ENCODE measurements at places on chromosomes 12 and 14.

GRCh38 chr12:81329085-81329484, 251.2 kb downstream of the ACSS3 start:
- no peak for DNase-seq

- no peak for DNase-seq
These were observed 7.4 kb downstream of the GLIPR1L1 start for GRCh38 chr12:75341873-75342272.

- DNase-seq: no peak
These were observed 201.2 kb downstream of the FLRT2 start for GRCh38 chr14:85731186-85731585.

DNA sequence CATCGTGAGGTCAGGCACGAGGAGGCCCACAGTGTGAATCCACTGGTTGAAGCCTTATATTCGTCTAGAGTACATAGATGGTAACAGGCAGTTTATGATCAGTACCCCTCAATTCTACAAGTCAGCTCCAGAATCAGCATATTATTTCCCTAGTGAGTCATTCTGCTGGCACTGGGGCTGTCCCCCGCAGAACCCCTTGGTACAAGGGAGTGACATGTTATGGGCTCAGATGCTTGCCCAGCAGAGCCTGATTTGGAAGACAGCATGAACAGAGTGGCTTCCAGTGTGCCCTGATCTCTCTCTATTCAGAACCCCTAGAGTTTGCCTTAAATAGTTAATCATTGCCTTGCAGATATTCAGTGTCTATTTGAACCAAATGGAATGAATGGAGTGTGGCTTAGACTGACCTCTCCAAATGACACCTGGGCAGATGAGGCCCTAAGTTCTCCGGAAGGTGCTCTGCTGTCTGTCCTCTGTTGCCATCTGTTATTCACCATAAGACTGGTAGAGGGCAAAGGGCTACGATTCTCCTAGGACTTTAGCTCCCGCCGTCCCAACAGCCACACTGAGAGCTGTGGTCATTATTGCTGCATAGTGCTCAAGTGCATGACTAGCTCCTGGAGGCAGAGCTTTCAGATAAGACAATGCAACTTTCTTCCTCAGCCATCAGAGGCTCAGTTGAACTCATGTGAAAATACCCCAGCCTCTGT, 41.1 kb downstream of the CACNA2D4 start:
- no peak for DNase-seq

GRCh38 chr12:8603286-8603685, 9.4 kb downstream of the AICDA start:
- no peak for DNase-seq

GRCh38 chr14:66752109-66752508, 244.2 kb downstream of the GPHN start:
- no peak for DNase-seq

- DNase-seq: no peak
These were observed 169.6 kb downstream of the C12orf42 start for GRCh38 chr12:103326190-103326589.

DNA sequence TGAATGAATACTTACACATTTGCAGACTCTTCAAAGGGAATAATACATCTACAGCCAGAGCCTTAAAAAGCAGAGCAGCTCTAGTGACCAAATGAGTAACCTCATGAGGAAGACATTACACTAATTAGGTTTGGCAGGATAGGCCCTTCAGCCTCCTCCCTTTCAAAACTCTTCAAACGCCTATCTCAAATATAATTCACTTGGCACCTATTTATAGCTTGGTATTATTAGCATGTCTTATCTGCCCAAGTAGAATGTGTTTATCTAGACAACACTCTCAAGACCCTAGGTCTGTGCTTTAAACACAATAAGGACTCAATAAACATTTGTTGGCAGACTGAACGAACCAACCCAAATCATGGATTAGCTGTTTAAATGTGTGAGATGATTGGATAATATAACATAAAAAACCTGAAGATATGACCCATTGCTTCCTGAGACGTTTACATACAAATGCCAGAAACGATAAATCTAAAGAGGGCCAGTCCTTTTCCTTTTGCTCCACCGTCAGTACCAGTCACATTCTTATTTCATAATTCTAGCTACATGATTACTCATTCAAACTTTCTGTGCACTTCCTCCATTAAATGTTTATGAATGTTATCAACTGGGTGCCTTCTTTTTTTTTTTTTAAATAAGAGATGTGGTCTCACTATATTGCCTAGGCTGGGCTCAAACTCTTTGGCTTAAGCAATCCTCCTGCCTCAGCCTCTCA, 123.3 kb downstream of the CEP83 start:
- no peak for DNase-seq

- DNase-seq: no peak
These were observed 178.0 kb downstream of the GRIP1 start for GRCh38 chr12:66500841-66501240.

GRCh38 chr14:105163040-105163742, 5.4 kb downstream of the JAG2 start:
- no peak for DNase-seq

DNA sequence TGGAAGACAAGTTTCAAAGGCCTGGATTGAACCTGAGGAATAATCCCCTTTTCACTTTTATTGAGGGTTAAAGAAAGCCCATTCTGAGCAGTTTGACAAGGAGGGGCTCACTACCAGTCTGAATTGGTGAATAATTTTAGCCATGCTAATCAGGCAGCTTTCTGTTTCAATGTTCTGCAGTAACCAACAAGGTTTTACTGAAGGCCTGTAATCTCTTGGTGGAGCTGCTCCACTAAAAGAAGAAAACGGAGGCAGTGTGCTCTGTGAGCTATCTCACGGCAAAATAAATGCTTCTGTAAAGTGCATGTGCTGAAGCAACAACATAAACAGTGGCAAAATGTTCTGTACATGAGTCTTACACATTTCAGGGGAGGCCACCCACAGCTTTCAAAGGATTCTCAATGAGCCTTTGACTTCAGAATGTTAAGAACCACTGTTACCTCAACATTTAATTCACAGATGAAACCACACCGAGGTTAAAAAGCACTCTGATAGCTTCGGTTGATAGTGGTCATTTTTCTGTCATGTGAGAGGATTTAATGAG, 111.2 kb downstream of the LRIG3 start:
- DNase-seq: no peak

DNA sequence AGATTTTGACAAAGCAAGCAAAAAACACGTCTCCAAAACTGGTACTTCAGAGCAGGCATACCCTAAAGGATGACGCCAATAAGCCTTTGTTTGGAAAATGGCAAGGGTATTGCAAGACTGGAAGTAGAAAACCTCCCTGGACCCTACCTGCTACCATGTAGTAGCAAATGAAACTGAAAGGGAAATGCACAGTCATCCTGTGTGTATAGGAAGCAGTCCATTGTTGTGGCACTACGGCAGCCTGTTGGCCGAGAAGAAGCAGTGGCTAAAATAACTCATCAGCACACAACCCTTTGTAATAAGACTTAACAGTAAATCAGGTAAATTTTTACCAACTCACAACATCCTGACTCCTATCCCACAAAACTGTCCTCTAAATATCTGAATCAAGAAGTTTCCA, 386.4 kb downstream of the RGS6 start:
- no peak for DNase-seq

GRCh38 chr14:58607952-58608317, 29.8 kb upstream of the DACT1 start:
- no peak for DNase-seq

- no peak for DNase-seq
These were observed 48.9 kb upstream of the FOS start for GRCh38 chr14:75229661-75230139.

DNA sequence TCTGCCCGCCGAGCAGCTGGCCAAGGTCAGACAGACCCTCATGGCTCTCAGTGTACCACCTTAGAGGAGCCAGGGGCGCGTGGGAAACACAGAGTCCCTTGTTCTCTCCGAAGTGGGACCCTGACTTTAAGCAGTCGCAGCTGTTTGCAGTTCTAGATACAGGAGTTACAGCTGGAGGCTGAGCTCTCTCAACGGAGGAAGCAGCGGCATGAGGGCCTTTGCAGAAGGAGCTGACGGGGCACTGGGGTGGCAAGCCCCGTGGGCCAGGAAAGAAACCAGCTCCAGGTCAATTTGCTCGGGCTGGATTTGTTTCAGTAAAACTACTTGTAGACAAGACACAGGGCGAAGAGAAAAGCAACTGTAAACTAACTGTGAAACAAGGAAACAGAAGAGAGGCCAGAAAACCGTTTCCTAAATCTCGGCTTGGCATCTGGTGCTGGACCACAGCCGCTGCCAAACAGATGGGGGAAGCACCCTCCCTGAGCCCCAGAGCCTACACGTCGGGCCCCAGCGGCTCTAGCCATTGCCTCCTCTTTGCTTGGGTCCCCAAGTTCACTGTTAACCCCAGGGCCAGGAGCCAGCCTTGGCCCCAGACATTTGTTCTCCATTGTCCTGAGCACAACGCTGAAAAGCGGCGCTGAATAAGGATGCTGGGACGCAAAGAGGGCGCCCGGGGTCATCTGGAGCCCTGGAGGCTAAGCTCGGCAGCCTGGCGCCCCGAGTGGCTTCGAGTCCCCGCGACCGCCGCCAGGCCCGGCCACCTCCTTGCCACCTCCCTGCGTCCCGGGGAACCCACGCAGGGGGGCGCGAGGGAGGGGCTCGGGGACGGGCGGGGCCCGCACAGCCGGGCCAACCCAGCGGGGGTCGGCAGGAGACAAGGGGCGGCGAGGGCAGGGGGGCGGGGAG, 914 bp upstream of the PACS2 start:
- DNase-seq: no peak

- DNase-seq: no peak
These were observed at the start of gene KRT78 for GRCh38 chr12:52848661-52849255. Gene KRT78, minus strand, starts transcription at chr12:52848994. Its CDS starts 64 bp downstream, at chr12:52848930.

DNA sequence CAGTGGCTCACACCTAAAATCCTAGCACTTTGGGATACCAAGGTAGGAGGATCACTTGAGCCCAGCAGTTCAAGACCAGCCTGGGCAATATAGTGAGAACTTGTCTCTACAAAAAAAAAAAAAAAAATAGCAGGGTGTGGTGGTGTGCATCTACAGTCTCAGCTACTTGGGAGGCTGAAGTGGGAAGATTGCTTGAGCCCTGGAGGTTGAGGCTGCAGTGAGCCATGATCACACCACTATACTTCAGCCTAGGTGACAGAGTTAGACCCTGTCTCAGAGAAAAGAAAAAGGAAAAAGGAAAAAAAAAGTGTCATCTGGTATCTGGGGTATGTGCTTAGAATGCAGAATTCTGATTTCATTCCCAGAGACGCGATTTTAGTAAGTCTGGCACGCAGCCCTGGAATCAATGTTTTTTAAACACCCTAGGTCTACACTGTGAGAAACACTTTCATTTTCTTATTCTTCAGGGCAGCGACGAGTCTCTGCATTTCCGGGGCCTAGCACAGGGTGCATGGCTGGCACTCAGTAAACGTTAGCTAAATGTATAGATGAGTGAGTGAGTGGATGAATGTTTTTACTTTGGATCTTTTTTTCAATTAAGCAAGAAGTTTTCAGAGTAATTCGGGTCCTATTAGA, 243.8 kb upstream of the PWP1 start:
- DNase-seq: no peak

GRCh38 chr14:98136012-98136789, 1135.8 kb downstream of the BCL11B start:
- no peak for DNase-seq

- no peak for DNase-seq
These were observed 1585.3 kb upstream of the TMEM132C start for GRCh38 chr12:126681676-126682075.

DNA sequence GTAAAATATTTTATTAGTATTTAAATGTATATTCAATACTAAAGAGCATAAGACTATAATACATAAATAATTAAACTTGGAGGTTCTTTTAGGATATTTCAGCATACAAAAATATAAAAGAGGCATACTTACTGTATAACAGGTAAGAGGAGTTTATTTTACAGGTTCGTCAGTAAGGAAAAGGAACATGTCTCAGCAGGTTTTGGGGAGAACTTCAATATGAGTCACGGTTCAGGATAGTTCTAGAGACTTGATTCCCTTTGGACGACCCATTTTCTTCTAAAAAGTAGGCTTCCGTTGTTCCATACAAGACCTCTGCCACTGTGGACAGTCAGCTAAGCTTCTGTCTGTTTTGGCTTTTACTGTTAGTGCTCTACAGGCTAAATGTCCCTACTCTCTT, 181.1 kb downstream of the ALX1 start:
- DNase-seq: no peak

DNA sequence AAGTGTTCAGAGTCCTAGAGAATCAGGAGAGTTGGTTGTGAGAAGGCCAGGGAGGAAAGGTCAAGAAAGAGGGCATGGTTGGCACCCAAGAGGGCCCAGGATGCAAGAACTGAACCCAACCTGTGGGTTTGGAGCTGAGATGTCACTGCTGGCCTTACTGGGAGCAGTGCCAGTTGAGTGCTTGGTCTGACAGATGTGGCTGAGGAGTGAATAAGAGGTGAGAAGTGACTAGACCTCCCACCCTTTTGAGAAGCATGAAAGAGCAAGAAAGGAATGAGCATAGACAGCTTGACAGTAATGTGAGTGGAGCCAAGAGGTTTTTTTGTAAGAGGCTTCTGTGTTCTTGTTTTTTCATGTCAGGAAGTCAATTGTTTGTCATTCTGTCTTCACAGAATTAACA, 95.3 kb downstream of the FGD4 start:
- no peak for DNase-seq

GRCh38 chr12:93645702-93646101, 31.5 kb upstream of the CRADD start:
- no peak for DNase-seq

- DNase-seq: no peak
These were observed 40.9 kb upstream of the VASH1 start for GRCh38 chr14:76720382-76720813.

DNA sequence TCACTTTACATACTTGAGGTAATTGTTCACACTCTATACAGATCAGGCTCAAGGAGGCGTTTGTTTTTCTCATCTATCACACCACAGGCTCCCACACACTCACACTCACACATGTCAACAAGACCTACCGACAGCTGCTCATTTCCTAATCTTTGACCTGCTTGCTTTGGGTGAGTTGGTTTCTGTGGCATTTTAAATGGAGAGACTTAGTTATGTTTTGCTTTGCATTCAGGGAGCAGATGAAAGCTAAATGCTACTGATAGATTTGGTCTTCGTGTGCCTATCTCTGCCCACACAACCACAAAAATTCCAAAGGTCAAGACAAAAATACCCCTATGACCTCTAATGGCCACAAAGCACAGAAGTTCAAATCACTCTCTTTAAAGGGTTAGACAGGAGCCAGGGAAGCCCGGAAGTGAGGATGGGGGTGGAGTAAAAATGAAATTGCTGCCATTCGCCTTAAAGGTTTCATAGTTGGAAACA, 203.5 kb upstream of the G2E3 start:
- no peak for DNase-seq

- no peak for DNase-seq
These were observed 45.0 kb upstream of the CCDC91 start for GRCh38 chr12:28145216-28145615.
